ENCODE measurements at places on chromosomes 3 and 15.

DNA sequence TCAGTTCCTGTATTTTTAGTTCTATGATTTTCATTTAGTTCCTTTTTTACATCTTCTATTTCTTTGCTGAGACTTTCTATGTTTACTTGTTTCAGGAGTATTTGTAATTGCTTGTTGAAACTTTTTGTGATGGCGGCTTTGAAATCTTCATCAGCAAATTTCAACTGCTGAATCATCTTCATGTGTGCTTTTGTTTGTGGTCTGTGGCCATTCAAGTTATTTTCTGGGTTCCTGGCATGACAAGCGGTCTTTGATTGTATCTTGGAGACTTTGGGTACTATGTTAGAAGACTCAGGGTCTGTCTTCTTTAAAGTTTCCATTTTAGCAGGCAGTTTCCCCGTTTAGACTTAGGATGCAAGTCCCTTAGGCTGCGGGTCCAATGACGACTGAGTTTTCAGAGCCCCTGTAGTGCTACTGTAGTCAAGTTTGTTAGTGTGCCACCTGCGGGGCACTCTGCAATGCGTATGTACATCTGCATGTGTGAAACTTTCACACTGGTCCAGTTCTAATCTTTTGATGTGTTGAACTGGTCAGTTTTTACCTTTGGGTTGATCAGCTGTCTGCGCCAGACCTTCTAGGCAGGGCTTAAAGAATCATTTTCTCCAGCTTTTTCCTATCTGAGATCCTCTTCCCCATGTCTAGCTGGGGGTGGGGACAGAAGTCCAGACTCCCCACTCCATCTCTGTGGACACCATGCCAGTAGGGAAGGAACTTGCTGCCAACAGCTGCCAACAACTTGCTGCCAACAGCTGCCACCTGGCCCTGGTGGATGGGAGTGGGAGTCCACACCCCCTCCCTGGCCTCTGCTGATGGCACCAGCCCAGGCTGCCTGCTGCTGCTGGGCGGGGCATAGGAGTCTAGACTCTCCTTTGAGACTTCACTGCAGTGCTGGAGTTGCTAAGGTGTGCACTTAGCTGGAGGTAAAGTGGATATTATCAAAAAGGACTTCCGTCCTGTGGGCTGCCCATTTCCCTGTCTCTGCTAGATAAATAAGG is 190.9 kb downstream of the TJP1 start:
- H3K36me3 ChIP-seq: no peaks in the 10 kb centered on the region
- H3K4me1 ChIP-seq: no peaks in the 10 kb centered on the region
- H3K4me3 ChIP-seq: no peak overlapping the region
- H3K27me3 ChIP-seq: peaks cover 14% of the 10 kb centered on the region

DNA sequence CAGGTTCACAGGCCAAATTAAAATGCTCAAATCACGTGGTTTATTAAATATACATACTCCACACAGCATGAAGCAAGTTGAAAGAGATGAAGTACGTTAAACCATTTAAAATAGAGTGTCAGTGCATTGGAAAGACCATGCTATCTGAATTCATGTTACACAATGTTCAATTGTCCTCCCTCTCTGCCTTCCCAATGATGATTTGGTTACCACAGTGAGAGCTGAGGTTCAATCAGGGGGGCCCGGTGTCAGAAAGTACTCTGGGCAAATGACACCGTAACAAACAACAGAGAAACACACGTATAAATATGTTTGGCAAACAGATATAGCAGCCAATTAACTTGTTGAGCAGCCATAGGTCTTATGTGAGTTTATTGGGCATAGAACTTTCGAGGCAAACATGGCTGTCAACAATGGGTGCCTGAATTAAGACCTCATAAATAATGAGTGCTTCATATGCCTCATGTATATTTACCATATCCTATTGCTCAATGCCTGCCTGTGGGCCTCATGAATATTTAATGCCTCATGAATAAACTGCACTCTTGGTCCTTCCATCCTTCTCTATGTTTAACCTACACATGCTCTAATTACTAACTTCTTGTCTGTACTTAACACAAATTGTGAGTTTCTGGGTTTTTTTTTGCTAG is 641.5 kb downstream of the PLOD2 start:
- no peaks in the 10 kb centered on the region for H3K27me3 ChIP-seq
- no peaks in the 10 kb centered on the region for H3K4me1 ChIP-seq
- no peaks in the 10 kb centered on the region for H3K36me3 ChIP-seq
- DNase-seq: no peak

DNA sequence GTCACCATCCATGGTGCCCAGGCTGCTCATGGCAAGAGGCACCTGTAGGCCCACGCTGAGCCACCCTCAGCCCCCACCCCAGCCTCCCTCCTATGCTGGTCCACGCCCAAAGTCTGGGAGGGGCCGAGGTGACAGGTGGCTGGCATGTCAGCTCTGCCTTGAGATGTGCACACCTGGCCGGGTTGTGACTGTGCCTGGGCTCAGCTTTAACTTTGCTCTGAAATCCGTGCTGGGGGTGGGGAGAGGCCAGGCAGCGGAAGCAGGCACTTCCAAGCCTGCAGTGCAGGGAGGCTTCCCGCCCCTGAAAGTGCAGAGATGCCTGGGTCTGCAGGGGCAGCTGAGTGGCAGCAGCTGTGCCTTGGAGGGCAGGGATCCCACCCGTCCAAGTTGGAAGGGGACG is 1124.8 kb downstream of the SI start:
- no peak overlapping the region for H3K4me3 ChIP-seq
- no peaks in the 10 kb centered on the region for H3K27me3 ChIP-seq
- no peak overlapping the region for H3K27ac ChIP-seq
- DNase-seq: no peak

- no peaks in the 10 kb centered on the region for H3K36me3 ChIP-seq
- no peak for DNase-seq
- no peak overlapping the region for H3K4me3 ChIP-seq
- no peaks in the 10 kb centered on the region for H3K4me1 ChIP-seq
- H3K27ac ChIP-seq: no peak overlapping the region
Observed at GRCh38 chr3:39013289-39013688, 38.5 kb downstream of the SCN11A start.
